ENCODE measurements at places on chromosomes 7 and 10.

GRCh38 chr7:32039000-32039756, 31.0 kb downstream of the PDE1C start:
- DNase-seq = no peak

- DNase-seq = no peak
Measured at GRCh38 chr10:24209432-24209771, 464 bp downstream of the KIAA1217 start.

- DNase-seq = no peak
Measured at GRCh38 chr10:66678521-66678920, 247.3 kb upstream of the LRRTM3 start.

DNA sequence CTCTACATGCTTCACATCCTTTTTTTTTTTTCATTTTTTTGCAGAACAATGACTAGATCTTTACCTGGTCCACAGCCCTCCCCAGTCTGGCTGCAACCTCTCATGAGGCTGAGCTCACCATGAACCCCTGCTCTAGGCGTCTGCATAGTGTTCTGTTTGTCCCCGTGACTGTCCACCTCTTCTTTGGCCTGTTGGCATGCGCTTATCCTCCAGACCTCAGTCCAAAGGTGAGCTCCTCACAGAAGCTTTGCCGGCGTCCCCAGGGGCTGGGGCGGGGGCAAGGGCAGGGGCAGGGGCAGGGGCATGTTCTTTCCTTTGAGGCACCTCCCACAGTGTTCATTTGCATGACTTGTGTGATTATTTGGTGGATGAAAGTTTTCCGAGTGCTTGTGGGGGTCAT, 218.4 kb upstream of the ZNF32 start:
- no peak for DNase-seq

DNA sequence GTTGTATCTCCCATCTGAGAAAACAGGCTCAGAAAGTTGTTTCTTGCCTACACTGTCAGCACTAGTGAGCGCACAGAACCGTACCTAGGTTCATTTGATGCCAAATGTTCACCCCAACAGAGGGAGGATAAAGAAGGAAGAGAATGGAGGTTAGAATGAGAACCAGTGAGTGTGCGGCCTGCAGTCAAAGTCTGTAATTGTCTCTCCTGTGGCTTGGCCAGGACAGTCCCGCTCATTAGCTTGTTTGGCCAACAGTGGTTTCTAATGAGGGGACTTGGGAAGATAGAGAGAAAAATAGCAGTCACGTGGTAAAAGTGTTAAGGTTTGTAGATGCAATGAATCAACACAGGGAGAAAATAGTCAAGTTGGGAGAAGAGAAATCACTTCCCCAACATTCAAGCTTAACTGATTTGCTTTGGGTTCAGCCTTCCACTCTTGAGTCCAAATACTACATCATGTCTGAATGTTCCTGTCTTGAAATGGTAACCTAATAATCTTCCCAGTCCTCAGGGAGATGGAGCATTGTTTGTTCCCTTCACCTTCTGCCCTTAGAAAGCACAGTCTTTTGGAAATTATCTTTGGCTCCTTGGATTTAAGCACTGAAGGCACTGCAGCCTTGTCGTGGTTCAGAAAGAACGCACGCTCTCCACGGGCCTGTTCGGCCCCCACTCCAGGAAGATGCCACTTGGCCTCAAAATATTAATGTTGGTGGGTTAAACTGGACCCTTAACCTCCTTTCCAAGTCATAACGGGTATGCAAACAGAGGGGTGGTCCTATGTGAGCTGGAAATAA, 360.4 kb upstream of the ZNF32 start:
- DNase-seq = no peak

GRCh38 chr10:23459308-23459939, 20.5 kb downstream of the OTUD1 start:
- DNase-seq = no peak

GRCh38 chr10:90308223-90308622, 549.6 kb downstream of the HTR7 start:
- no peak for DNase-seq

GRCh38 chr10:131744346-131744745, 156.5 kb upstream of the PPP2R2D start:
- DNase-seq = no peak

- DNase-seq = no peak
Measured at GRCh38 chr7:135121868-135122267, 26.0 kb upstream of the TMEM140 start.
